Heart left ventricle (tissue), 16 donors: ENCODE measurements at places on chromosomes 7 and 10. TPM values are rescaled to one million over a fixed set of nuclear protein-coding genes. Genes with fewer than 3 reads are reported as not detected.
A peak's percentile ranks its signal among the peaks of the same experiment; 100 is the strongest.

GRCh38 chr7:47031786-47032535 is 550.0 kb downstream of the TNS3 start:
- DNase-seq = no peak

DNA sequence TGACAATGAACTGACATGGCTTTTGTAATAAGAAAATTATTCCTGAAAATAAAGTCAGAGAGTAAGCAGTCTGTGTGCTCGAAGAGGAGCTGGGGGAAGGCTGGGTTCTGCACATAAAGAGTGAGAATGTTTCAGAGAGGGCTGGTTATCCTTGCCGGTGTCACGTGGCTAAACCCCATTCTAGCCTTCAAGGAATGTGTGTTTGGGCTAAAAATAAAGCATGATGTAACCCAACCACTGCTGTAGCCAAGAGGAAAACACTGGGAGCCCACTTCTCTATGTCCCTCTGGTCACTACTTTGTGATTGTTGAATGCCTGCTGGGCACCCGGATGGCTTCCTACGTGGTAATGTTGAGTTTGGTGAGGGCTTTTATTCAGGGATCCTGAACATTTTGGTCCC is 23.5 kb downstream of the WDFY4 start:
- DNase-seq = peak; percentile 47

DNA sequence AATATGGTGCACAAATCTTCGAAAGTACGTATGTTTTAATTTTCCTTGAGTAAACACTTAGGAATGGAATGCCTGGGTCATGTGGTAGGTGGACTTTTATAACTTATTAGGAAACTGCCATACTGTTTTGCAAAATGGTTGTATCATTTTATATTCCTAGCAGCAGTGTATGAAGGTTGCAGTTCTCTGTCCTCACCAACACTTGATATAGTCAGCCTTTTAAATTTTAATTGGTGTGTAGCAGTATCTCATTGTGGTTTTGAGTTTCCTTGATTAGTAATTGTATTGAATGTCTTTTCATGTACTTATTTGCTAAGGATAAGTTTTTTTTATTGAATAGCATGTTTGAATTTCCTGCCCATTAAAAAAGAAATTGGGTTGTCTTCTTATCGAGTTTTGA is 926 bp upstream of the PCBD1 start:
- DNase-seq = no peak

Gene DYDC1
- not detected for polyA plus RNA-seq

DNA sequence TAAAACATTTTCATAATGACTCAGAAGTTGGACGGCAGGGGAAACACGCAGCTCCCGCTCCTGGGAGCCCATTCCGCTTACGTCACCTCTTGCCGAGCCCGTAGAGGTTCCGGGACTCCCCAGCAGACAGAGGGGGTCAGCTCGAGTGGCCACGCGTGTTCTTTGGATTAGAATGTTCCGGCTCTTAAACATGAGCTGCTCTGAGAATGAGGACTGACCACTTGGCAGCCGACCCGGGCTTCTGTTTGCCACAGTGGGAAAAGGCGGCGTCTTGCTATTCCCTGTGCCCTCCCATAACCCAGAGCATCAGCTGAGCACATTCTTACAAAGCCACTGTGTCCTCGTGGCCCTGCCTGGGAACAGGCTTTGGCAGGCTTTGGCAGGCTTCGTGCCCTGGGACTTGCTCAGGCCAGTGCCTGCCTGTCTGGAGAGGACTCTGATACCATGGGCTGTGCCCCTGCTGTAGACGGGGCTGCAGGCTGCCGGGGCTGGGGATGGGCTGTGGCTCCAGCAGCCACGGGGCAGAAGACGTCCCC is 40.1 kb downstream of the PFKP start:
- peak; percentile 81 for DNase-seq

- no peak for DNase-seq
Measured at GRCh38 chr7:112398534-112398933, 51.7 kb upstream of the IFRD1 start.

DNA sequence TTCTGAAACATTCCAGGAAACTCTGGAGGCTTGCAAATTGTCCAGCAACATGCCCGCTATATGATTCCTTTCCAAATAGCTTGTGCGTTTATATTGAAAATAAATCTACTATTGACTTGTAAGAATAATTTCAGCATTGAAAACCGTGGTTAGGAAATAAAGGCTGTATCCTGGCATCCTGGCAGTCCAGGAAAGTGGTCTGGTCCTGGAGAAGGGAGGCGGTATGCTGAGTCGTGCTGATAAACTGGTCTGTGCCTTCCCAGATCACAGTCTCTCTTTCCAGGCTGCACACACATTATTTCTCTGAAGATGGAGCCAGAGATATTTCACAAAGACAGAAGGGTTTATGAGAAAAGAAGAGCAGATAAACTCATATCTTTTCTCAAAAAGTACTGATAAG is 350.1 kb upstream of the COBL start:
- DNase-seq = no peak

Gene LAMB1
- 51.6 TPM for polyA plus RNA-seq

- DNase-seq = no peak
Measured at GRCh38 chr10:21511946-21512572, 13.4 kb downstream of the SKIDA1 start.

- DNase-seq = no peak
Measured at GRCh38 chr7:43372676-43373355, 210.1 kb upstream of the STK17A start.

Gene RBAK
- polyA plus RNA-seq = 4.2 TPM

Gene PIP
- not detected for polyA plus RNA-seq

Gene CROT
- polyA plus RNA-seq = 6.8 TPM

DNA sequence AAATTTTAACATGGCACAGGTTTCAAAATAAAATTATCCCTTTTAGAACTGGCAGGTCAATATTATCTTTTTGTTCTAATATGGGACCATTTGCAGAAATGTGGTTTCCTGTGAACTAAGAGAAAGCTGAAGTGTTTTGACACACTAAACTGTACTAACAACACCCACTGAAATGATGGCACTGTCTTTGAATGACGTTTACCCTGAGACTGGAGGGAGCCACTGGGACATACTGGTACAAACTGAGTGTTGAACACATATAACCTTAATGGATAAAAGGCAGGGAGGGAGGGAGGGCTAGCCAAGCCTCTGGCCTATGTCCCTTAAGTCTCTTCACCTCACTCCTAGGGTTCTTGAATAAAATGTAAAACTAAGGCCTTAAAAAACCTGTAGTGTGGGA is 95.9 kb downstream of the PDE1C start:
- no peak for DNase-seq

- no peak for DNase-seq
Measured at GRCh38 chr10:45447416-45447815, 73.4 kb downstream of the ALOX5 start.

GRCh38 chr10:118045158-118045836 is 1.4 kb downstream of the RAB11FIP2 start:
- DNase-seq = no peak

DNA sequence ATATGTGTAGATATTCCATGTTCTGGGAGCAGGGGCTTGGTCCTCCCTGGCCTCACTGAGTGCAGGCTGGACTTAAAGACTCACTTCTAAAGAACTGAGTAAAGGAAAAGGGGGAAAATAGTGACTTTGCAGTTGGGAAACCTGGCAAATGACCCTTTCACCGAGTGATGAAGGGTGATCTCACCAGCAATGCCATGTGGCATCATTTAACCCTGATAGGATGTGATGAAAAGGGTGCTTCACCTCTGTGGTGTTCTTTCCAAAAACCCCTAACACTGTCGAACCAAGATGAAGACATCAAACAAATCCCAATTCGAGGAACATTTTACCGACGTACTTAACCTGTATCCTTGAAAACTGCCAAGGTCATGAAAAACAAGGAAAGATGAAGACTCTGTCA is 71.9 kb downstream of the AOAH start:
- DNase-seq = no peak

DNA sequence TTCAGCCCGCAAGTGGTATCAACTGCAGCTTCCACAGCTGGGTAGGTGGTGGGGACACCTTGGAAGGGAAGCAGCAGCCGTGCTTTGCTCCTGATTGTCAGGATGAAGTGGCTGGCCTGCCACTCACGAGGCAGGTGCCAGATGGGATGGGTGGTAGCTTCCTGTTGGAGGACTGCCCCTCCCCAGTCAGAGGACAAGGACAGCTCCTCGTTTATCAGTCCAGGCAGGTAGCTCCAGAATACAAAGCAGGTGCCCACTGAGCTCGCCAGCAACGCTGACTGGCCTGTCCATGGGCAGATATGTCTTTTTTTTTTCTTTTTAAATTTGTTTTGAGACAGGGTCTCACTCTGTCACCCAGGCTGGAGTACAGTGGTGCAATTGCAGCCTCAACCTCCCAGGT is 431.3 kb downstream of the GALNT17 start:
- DNase-seq = no peak

DNA sequence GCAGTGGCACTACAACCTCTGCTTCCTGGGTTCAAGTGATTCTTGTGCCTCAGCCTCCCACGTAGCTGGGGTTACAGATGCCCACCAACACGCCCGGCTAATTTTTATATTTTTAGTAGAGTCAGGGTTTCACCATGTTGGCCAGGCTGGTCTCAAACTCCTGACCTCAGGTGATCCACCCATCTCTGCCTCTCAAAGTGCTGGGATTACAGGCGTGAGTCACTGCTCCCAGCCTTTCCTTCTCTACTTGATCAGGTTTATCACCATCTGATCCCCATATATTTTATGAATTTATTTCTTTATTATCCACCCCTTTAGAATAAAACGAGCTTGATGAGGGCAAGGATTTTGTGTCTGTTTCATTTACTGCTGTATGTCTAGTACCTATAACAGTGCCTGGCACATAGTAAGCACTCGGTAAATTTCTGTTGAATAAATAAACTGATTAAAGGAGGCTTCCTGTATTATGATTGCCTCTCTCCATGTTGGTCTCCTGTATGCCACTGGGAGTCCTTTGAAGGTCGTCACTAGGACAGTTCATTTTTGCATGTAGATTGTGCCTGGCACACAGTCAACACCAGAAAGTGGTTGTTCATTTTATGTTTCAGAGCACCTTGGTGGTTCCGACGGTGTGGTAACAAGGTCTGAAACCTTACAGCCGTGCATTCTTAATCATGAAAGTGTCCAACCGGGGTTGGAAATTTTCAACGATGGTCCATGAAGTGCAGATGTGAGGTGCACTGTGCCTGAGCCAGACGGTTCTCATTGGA is 9.6 kb upstream of the EIF3A start:
- DNase-seq = no peak

- no peak for DNase-seq
Measured at GRCh38 chr7:53191836-53192443, 156.5 kb downstream of the POM121L12 start.

DNA sequence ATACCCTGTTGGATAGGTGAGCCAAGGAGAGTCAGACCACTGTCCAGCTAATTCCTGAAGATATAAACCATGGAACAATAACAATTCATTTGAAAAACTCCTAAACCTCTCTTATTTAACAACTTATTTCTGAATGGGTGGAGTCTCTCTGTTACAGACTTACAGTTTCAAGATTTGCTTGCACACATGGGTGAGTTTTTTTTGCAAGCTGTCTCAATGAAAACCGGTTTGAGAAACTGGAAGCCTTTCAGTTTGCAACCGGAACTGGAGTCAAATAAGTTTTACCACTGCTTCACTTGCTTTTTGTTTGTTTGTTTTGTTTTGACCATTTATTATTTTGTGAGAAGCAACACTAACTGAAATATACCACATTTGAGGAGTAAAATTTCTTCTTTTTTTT is 243.8 kb downstream of the MTERF1 start:
- no peak for DNase-seq

DNA sequence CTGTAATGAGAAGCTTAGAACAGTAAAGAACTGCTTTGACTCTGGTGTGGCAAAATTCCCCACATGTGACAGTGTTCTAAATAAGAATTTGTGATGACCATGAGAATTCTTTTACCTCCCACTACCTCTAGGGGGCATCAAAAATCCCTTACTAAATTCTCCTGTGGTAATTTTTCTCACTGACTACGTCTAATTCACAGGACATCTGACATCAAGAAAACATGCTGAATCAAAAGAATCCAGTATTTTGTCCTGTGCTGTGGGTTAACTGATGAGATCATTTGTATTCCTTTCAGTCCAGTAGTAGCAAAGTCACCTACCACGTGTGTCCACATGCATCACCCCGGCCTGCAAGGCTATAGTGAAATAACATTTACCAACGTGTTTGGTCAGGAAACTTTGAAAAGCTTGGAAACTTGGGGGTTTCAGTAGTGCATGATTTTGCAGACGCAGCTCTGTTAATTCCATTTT is 103.8 kb downstream of the ATE1 start:
- no peak for DNase-seq

Gene STX1A
- polyA plus RNA-seq = 2.4 TPM

GRCh38 chr10:62620491-62620890 is 184.0 kb upstream of the ADO start:
- no peak for DNase-seq

DNA sequence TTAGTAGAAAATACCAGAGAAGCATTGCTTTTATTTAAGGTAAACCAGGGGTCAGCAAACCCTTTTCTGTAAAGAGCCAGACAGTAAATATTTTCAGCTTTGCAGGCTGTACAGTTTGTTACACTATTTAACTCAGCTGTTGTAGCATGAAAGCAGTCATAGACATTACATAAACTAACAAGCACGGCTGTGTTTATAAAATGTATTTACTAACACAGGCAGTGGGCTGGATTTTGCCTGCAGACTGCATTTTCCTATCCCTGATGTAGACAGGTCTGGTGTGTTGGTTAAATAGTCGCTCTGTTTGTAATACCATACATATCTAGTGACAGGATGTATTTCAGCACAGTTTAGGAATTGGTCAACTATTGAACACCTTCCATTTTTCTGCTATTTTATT is 129.3 kb downstream of the ST7 start:
- no peak for DNase-seq

Gene VWC2
- 2.3 TPM for polyA plus RNA-seq

DNA sequence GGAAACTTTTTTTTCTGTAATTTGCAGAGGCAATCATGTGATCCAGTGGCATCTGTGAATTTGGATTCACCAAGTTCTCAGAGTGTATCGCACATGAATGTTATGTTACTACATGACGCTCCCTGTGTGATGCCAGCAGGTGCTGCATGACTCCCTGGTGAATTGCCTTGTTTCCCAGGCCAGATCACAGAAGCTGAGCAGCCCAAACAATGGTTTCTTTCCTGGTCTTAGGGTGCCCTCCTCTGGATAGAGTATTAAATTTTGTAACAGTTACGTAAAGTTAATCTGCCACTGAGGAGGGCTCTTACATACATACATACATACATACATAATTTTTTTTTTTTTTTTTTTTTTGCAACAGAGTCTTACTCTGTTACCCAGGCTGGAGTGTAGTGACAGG is 3.6 kb downstream of the ZSCAN21 start:
- no peak for DNase-seq

- no peak for DNase-seq
Measured at GRCh38 chr7:70459546-70459945, 672.4 kb upstream of the GALNT17 start.

GRCh38 chr7:99395616-99396327 is 12.6 kb downstream of the PDAP1 start:
- DNase-seq = no peak

- no peak for DNase-seq
Measured at GRCh38 chr7:111012799-111013675, 77.9 kb upstream of the LRRN3 start.

GRCh38 chr10:35194906-35195305 is 68.3 kb downstream of the CREM start:
- no peak for DNase-seq
